ENCODE measurements at places on chromosomes 1 and 21.

DNA sequence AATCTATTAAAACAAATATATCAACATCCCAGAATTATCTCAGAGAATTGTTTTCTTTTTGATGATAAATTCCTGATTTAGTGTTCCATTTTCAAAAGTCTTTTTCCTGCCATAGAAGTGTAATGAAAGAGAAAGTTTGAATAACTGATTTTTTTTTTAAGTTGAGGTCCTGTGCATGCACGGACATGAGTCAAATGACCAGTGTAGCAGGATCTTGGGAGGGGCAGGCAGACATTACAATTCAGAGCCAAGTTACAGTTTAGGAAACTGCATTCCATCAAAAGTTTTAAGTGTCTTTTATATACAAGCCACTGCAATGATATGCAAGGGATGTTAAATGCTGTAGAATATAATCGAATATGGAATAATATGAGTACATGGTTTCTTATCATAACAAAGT is 227.5 kb downstream of the HMCN1 start:
- no peak for DNase-seq

DNA sequence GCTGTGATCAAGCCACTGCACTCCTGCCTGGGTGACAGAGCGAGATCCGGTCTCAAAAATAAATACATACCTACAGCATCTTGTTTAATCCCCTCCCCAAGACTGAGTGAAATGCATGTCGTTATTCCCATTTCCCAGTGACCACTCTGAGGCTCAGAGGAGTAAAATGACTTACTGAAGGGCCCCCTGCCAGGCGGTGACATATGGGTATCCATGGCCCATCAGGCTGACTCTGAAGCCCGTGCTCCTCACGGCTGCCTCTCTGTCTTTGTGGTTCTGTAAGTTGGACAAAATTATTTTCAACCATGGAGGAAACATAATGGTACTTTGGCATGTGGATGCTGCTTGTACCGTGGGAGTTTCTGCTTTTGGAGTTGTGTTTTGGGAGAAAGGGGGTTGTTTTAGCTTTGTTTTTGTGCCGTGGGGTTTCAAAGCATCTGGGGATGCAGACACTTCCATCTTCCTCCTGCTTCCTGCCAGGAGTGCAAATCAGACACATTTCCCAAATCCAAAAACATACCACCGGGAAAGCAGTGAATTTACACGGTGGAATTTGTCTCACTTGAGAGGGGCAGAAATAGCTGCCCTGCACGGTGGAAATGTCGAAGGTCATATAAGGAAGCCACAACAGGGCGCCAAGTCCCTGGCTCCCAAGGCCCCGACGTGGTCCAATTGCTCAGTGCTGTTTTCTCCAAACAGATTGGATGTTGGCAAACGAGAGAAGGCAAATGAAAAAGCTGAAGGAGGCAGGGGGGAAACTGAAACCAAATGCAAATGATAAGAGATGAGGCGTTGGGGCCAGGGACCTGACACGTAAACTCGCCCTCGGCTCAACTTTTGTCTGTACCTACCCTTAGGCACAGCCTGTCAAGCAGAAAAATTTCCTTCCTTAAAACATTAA is 17.1 kb upstream of the PINK1 start:
- no peak for DNase-seq

DNA sequence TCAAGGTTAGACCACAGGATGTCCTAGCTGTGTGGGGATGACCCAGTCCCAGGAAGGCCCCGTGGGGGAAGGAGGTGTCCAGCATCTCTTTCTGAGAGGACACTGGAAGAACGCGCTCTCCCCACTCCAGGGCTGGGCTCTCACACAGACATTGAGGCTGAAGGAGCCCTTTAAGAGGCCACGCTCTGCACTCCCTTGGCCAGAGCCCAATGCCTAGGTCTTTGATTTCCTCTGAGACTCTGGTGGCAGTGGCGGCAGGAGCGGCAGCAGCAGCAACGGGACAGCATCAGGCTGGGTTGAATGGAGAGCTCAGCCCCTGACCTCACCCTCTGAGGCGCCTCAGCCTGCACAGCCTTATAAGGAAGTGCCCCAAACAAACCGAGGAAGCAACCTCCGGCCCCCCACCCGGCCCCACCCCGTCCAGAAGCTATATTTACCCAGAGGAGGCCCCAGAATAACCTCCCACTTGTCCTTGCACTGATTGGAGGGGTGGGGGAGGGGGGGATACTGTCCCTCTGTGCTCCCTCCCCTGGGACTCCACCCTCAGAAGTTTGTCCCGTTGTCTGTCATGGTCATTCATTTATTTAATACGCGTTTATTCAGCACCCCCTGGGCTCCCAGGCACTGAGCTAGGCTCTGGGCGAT is 12.3 kb downstream of the NES start:
- DNase-seq, result no peak

GRCh38 chr1:17575797-17576518 is 36.5 kb downstream of the ARHGEF10L start:
- DNase-seq, result no peak

- no peak for DNase-seq
Observed at GRCh38 chr1:181990728-181991127, 70.8 kb downstream of the ZNF648 start.

DNA sequence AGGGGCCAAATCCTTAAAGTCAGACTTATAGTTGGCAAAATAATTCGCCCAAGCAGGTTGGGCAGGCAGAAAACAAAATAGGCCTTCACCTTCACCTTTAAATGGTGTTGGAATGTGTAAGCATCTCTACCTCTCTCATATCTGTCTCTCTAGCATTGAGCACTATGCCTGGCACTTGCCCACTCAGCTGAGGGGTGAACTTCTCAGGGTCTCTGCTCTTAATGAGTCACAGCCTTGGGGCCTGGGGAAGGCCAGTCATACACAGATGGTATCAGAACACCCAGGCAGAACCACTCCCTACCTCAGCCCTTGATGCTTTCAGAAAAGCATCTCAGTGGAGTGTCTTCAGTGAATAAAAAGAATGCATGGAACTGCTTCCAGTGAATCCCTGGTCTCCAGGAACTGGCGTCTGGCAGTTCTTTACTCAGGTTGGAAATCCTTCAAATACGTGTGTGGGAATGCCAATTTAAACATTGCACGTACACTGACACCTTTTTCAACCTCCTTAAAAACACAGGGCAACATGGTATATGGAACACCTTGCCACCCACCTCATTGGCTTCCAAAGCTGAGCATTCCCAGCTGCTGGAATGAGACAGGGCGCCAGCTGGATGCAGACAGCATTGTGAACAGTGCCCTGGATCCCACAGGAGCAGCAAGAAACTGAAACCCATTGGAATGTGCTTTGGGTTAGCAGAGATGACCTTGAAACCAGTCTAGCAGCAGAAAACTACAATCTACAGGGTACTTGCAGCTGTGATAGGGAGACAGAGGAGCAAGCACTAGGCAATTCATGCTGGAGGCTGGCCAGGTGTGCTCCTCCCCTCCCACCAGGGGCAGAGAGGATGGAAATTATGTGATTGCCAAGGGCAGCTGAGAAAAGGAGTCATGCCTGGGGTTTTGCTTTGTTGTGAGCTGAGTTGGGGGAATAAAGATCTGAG is 30.0 kb downstream of the ZNF697 start:
- DNase-seq, result no peak

DNA sequence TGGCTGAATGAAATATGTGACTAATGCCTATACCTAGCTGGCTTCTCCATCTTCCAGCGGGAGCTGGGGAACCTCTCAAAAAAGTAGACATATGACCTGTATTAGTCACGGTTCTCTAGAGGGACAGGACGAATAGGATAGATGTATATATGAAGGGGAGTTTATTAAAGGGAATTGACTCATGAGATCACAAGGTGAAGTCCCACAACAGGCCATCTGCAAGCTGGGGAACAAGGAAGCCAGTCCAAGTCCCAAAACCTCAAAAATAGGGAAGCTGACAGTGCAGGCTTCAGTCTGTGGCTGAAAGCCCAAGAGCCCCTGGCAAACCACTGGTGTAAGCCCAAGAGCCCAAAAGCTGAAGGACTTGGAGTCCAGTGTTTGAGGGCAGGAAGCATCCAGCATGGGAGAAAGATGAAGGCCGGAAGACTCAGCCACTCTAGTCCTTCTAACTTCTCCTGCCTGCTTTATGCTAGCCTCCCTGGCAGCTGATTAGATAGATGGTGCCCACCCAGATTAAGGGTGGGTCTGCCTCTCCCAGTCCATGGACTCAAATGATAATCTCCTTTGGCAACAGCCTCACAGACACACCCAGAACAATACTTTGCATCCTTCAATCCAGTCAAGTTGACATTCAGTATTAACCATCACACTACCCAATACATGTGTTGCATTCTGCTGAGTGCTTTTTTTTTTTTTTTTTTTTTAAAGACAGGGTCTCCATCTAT is 19.6 kb downstream of the OLIG1 start:
- DNase-seq, result no peak

- DNase-seq, result no peak
Observed at GRCh38 chr1:220300442-220301121, 28.3 kb upstream of the RAB3GAP2 start.

GRCh38 chr21:40517646-40518045 is 329.3 kb downstream of the DSCAM start:
- DNase-seq, result no peak

DNA sequence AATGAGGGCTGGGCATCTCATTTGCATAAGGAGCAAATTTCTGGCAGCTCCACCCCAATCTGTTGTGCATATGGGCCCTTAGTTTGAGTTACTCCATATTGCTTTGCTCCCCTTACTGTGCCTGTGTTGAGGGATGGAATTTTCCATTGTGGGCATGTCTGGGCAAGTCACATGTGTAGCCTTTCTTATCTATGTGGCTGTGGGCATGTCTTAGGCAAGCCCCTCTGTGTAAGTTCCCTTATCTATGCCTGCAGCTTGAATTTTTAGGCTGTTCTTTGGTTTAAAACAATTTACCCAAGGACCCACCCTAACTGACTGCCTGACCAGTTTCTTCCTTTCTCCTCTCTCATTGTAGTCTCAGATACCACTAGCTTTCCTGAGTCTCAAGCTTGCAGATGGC is 405.7 kb upstream of the NCAM2 start:
- DNase-seq, result no peak

DNA sequence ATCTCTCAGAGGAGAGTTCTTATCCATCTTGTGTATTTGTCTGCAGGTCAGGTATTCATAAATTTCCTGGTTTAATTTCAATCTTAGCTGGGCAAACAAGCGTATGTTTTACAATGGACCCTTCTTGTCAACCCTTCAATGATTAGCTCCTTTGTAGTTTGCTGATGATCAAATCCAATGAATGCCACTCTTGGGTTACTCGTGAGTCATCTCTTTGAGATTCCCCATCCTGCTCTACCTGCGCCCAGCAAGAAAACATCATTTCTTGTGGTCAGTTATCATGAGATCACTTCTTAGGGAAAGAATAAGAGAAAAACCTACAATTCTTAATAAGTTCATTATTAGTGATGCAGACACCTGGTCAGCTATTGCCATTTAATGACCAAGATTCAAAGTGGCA is 572.3 kb upstream of the PKN2 start:
- no peak for DNase-seq

DNA sequence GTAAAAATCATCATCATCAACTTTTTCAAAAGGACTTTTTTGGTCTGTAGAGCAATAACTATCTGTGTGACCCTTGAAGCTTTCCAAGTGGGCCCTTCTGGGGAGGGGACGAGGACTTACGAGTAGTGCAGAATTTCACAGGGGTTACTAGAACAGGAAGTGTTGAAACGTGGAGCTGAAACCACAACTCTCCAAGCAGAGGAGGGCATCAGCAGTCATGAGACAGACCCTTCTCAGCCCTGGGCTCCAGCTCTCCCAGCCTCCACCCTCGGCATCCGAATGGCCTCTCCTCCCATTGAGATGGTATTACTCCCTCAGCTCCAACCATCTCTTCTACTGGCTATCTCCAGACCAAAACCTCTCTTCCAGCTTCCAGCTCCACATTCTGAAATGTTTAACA is 3.6 kb downstream of the FAM89A start:
- no peak for DNase-seq

- DNase-seq, result no peak
Observed at GRCh38 chr1:148363439-148363810, 119.7 kb downstream of the PPIAL4G start.

DNA sequence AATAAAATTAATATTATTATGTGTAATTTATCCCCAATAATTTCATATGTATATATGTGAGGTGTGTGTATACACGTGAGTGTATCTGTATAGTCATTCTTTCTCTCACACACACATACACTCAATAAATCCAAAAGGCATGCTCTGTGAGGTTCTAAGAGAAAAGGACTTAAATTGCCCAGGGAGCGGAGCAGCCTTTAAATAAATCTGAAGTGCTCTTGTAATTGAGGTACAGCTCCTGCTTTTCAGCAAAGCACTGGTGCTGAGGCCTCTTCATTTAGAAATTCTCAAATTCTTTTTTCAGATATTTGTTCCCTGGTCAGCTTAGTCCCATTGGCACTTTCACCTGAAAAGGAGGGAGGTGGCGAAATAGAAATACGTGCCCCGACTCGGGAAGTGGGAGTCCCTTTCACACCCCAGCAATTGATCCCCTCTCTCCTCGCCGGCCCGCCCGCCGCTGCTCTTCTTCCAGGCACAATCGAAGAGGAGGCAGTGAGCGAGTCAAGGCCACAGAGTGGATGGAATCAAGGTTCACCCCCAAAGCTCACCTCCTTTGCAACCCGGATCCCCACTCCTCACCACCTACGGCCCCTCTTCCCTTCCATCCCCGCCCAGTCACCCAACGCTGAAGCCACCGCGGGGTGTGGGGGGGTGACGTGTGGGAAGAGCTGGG is 944 bp downstream of the PLPPR5 start:
- DNase-seq, result no peak

DNA sequence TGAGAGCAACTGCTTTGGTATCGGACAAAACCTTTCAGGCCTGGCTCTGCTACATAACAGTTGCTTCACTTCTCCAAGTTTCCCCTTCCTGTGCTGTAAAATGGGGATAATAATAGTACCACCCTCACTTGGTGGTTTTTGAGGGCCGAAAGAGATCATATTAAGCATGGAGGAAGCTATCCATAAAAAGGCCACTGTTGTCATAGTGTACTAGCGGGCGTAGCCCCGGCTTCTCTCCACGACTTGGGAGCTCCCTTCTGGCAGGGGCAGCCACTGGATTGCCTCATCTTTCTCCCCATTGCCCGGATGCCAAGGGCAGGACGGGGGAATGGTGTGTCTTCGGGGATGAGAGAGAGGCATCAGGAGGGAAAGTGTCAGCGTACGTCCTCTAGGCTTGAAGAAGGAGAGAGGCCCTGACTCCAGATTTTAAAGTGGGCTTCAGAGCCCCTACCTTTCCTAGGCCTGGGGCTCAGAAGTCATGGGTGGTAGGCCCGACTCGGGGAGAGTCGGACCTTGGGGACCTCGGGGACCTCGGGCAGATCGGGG is 548 bp upstream of the MFSD2A start:
- no peak for DNase-seq

- no peak for DNase-seq
Observed at GRCh38 chr1:118247593-118247992, 62.6 kb upstream of the SPAG17 start.

DNA sequence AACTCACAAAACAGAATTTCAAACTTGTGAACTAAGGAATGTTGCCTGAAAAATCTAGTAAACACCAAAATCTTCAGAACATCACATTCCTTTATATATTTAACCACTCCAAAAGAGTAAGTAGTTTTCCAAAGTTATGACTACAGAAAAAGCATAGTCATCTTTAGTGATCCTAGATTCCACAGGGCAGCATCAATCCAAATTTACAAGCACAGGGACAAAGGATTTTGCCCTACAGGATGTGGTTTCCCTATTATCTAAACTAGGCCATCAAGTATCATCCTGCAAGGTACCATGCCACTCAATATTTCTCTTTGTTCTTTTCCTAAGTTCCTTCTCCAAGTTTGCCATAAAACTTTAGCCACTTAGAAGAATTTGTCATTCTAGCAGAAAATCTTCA is 33.0 kb downstream of the COP1 start:
- no peak for DNase-seq

Measured in stimulated activated CD8-positive, alpha-beta memory T cell treated with anti-CD3 and anti-CD28 coated beads, Interleukin-7, amount 100 ng/mL, for 48 hours (primary cell).